ENCODE measurements at places on chromosomes 5 and 9.

GRCh38 chr5:117863586-117864296 lies 1124.6 kb downstream of the DTWD2 start:
- no peak for DNase-seq

- no peak for DNase-seq
Observed at GRCh38 chr5:98258939-98259338, 514.5 kb upstream of the RGMB start.

GRCh38 chr5:66884564-66885243 lies 288.5 kb downstream of the MAST4 start:
- no peak for DNase-seq

- DNase-seq: no peak
Observed at GRCh38 chr5:137995077-137995748, 37.7 kb downstream of the FAM13B start.

- DNase-seq: no peak
Observed at GRCh38 chr5:149578896-149579295, 2.4 kb upstream of the ARHGEF37 start.

DNA sequence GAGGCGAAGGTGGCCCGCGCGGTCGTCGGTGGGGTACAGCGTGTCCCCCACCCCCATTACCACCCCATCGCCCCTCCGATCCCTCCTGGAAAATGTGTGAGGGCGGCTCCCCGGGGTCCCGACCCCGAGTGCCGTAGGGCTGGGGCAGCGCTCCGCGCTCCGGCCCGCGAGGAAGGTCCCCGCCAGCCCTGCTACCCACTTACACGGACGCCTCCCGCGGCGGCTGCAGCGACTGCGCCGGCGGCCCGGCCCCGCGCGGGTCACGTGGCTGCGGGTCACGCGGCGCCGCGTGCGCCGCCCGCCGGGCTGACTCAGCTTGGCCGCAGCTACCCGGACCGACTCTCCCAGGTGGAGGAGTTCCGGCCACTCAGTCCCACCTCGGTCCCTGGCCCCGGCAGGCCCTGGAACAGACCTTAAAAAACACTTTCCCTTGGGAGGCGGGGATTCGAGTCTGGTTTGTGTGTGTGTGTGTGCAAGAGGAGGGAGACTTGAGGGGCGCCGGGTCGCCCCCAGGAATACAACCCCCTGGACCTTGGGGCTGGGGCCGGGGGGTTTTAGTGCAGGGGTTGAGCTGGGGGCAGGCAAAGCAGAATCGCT lies at the start of gene GNPDA1:
Gene GNPDA1 (minus strand): TSS at position 236 of the 597 bp plus-strand sequence. CDS start 992 bp downstream, outside the sequence.
- DNase-seq: peak; percentile 48

DNA sequence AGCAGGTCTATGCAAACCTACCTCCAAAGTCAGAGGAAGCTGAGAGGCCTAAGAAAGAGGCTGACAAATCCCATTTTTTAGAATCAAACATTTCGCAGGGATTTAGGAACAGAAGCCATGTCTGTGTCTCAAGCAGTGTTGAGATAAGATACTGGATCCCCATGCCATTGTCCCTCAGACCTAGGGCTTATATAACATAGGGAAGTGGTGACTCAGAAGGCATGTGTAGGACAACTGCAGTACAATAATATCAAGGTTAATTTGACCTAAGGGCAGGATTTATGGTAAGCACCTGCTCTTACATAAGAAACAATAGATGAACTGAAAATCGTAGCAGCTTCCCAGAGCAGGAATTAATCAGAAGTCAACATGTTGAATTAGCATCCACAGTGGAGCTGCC lies 459.4 kb downstream of the ANXA1 start:
- no peak for DNase-seq

DNA sequence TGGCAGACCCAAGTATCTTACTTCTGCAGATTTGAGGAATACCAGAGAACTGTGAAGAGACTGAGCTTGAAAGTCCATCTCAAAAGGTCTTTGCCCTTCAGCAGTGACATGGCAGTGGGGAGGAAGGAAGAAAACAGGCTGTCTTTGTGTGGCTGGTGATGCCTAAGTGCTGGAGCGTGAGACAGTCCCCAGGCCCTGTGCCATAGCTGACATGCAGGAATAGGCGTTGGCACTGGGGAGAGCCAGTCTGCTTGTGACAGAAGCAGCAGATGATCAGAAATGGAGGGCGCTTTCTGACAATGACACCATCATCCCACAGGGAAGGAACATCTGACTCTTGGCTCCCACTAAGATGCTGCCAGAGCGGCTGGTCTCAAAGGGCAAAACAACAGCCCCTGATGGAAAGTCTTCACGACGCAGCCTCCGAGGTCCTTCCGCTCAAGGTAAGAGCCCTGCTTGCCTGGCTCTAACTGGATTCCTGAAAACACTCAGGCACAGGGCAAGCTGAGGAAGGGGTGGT lies 15.5 kb upstream of the GLRX start:
- no peak for DNase-seq

GRCh38 chr5:82684165-82684564 lies 393.0 kb downstream of the TMEM167A start:
- DNase-seq: no peak

DNA sequence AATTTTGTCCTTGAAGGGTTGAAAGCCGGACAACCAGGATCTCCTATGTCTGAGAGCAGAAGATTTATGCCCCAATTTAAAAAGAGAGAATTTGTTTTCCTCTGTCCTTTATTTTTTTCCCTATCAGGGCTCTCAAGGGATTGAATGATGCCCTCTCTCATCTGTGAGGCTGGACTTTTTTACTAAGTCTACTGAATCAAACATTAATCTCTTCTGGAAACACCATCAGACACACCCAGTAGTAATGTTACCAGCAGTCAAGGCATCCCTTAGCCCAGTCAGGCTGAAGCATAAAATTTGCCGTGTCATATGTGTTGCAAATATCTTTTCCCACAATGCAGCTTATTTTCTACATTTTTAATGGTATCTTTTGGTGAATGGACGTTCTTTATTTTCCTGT lies 1497.9 kb downstream of the MAT2B start:
- DNase-seq: no peak

GRCh38 chr5:146034127-146034526 lies 71.2 kb downstream of the PLAC8L1 start:
- no peak for DNase-seq

DNA sequence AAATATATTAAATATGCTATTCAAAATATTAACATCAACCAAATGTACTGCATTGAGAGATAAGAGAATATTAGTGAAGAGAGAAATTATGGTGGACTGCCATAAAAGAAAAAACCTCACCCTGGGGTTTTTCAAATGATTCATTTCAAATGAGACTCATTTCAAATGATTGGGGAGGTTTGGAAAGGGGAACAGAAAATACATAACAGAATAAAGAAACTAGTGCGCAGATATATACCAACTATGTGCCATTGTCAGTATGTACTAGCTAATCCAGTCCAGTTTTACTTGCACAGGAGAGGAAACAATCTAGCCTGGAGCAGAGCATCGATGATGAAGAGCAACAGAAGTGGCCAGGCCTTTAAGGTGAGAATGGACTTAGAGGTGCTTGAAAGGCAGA lies 651.6 kb upstream of the RORB start:
- DNase-seq: no peak

- no peak for DNase-seq
Observed at GRCh38 chr5:102286476-102286875, 9.6 kb downstream of the SLCO4C1 start.

DNA sequence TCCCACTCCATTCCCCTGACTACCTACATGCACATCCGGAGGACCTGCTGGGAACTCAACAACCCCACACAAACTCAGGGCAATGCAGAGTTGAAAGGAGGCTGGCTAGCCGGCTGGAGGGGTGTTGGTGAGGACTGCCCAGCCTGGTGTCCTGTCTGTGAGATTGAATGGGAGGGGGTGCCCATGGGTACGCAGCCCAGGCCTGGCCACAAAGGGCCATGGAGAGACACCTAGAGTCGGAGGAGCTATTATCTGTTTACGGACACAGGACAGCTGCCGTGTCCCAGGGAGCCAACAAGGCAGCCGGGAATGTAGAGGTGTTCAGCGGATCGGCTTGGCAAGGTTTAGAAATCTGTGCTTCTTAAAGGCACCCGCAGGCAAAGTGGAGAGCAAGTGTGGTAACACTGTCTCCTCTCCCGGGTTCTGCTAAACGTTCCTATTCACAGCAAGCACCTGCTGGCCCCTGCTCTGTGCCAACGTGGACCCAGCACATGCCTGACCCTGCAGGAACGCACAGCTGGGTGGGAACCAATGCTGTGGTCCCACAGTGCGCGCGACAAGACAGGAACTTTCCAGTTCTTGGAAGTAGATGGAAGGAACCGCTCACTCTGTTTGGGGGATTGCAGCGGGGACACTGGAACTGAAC lies 166.7 kb downstream of the DAB2IP start:
- no peak for DNase-seq

- no peak for DNase-seq
Observed at GRCh38 chr9:22103685-22104575, 94.8 kb upstream of the CDKN2B start.

GRCh38 chr9:80763536-80763935 lies 925.8 kb downstream of the TLE1 start:
- no peak for DNase-seq

DNA sequence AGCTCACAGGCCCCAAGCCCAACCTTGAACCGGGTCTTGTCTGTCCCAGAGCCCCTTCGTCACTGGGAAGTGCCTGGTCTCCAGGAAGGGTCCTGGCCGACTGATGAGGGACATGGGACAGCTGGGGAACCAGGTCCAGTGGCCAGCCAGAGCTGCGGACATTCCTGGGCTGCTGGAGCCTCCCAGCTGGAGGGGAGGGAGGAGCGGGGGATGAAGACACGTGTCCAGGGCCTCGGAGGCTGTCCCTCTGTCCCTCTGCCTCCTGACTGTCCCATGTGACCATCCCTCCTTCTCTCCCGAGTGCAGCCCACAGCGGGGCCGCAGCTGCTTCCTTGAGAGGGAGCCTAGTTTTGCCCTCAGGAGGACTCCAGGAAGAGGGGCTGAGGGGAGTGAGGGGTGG lies 41.7 kb upstream of the UBAC1 start:
- no peak for DNase-seq

GRCh38 chr5:98767581-98767980 lies 5.9 kb upstream of the RGMB start:
- no peak for DNase-seq

DNA sequence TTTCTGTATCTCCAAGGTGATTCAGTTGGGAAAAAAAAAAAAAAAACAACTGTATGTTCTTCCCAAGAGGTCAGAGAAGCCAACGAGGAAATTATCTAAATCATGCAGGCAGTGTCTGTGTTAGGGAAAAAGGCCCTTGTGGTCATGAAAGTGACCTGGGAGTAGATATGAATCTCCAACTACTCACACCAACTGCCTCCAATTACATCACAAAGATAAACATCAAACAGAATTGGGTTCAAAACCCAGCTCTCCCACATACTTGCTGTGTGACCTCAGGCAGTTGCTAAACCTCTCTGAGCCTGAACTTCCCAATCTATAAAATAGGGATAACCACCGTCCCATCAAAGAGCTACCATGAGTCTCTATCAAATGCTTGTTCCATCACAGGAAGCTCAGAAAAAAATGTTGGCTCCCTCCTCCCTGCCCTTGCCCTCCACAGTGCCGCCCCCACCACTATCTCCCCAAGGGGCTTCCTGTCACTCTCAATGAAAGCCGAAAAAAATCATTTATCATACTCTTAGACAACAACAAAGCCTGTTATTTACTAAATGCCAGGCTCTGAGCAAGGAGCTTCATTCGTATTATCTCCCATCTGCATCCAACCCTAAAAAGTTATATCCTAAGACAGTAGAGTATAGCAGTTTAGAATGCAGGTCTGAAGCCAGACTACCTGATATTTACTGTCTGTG lies 42.9 kb downstream of the CDK5RAP2 start:
- no peak for DNase-seq

- DNase-seq: no peak
Observed at GRCh38 chr9:133286523-133286922, 11.5 kb upstream of the ABO start.

DNA sequence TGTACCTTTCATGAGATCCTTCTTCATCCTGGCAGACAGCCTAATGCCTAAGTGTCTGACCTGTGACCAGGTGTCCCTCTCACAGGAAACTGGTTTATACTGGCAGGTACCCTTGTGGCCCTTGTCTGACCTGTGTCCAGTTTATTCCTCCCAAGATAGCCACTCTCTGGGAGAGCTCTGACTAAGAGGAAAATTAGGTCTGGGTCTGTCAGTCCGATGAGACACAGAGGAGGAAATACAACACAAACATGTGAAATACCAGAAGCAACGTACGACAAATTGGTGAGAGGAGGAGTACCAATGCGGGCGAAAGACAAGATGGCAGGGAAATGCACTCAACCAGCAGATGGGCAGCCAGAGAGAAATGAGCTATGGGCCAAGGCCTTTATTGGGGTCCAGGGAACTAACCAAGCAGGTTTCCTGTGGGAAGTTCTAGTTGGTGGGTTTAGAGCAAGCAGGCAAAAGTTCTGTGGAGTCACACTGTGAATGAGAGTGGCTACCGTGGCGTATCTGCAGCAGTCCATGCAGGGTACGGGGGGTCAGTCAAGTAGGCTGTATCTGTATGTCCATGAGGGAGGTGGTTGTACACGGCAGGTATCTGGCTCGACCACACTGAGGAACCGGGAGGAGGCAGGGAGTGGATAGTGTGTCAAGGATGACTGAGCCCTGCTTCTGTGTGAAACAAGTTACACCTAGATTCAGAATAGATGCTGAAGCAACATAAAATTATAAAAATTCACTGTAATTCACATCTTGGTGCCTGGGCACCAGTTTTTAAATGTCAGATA lies 109.0 kb downstream of the MLLT3 start:
- DNase-seq: no peak

DNA sequence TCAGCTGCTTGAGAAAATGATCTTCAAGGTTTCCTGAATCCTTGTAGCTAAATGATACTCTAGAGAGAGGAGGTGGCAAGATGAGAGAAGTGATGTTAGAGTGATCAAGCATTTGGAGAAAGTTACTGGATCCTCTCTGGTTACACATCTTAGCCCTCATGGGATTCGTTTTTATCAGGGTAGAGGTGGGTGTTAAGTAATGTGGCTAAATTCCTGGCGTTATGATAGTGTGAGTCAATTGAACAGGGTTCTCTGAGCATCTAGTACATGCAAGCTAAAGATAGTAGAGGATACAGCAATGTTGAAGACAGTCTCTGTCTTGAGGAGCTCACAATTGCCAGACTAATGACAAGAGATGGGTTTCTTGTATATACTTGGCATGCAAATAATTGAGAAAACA lies 123.7 kb downstream of the PSD2 start:
- no peak for DNase-seq

DNA sequence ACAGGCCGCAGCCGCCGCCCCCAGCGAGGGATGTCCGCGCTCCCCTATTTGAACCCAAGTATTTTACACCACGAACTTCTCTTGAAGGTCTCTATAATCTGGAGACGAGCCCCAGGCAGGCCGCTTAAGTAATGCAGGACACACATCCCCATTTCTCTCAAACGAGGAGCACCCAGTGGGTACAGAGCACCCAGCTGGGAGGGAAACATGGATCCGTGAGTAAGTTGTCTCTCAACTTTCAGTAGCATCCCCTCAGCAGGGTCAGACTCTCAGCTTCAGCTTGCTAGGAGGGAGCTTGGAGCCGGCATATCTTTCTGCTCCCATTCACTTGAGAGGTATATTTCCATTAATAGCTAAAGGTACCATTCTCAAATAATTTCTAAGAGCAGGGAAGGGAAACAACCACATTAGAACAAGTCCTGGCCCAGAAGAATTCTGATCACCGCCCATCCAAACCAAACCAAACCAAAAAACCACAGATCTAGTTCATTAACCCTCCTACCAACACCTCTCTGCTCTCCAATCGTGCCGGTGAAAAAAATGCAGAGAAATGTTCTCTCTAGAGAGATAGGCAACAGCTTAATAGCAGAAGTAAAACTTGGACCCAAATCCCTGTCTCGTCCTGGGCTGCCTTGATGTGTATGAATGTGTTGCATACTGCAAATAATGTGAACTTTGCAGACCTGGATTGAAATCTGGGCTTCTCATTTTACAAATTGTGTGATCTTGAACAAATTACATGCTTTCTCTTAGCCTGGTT lies 910 bp downstream of the TDRD7 start:
- DNase-seq: no peak

GRCh38 chr9:99713838-99714306 lies 107.8 kb upstream of the NR4A3 start:
- no peak for DNase-seq
